ENCODE measurements at places on chromosomes 12 and 14.

DNA sequence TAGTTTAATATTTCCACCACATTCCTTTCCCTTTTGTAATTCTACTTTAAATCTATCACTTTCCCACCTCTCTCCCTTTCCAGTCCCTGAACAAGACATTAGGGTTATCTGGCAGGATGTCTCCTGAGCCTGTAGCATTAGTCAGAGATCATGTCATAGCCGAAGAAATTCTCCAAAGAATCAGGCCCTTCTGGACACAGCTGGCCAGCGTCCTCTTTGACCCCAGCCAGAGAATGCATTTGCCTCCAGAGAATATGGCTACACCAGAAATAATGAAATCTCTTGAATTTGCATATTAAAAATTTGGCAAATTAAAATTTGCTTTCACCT is 56.7 kb downstream of the NTF3 start:
- no peak for DNase-seq

GRCh38 chr14:102594514-102595175 is 2.2 kb downstream of the RCOR1 start:
- no peak for DNase-seq

- DNase-seq, result no peak
These were observed 47.7 kb upstream of the FAM181A start for GRCh38 chr14:93879362-93879983.

DNA sequence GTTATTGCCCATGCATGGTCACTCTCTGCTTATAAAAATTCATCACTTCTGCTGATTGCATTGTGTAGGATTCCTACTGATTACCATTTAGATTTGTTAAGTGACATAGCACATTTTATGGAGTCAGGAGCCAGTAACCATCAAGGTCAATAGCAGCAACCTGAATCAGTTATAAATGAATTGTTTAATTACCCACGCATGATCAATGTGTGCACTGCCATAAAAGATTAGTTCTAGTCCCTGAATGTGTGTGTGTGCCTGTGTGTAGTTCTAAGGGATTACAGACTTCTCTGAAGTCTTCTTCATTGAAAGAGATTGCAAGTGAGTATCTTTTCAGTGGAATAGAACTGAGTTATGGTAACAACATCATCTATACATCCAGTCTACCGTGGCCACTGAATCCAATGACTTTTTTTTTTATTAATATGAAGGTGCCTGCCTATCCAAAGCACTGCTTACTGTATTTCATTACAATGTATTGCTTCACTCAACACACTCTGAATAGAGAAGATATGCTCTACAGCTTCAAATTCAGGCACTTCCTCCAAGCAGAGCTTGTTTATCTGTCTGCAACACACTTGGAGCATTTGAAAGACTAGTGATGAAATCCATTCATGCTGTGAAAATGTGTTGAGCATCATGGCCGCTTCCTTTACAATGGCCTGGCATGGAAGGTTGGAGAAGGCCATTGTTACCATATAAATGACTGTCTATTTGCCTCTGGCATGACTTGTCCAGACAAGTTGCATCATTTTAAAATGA is 381.7 kb downstream of the DIO2 start:
- DNase-seq, result no peak

GRCh38 chr14:99472937-99473336 is 7.7 kb downstream of the SETD3 start:
- no peak for DNase-seq

DNA sequence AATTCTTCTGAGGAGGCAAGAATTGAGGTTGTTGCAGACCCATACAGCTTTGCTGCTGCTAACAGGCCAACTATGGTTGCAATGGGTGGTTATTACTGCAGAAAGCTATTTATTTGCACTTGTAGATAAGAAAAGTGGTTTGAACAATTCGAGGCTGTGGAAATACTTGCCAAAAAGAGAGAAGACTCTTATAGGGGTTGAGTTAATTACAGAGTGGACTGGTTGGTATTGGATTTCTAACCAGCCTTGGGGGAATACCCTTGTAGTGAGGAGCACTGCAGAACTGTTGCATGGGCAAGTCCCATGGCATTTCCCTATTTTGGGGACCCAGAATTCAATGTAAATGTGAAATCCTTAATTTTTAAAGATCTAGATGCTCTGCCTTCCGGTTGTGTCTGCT is 120.5 kb downstream of the KCNMB4 start:
- DNase-seq, result no peak

DNA sequence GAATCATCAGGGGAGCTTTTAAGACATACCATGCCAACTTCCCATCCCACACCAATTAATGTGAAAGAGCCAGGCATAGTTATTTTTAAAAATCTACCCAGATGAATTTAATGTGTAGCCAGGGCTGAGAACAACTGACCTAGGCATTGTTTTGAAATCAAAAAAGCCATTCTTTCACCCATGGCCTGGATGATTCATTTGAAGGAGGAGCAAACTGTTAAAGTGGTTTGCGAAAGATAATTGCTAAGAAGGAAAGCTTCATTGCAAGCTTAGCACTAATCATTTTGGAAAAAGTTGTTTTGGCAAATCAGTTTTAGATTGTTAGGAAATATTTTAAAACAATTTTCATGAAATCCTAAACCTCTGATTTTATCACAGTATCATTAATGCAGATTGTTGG is 2.1 kb upstream of the GTSF1 start:
- DNase-seq, result no peak

GRCh38 chr14:50083467-50084337 is 32.7 kb downstream of the VCPKMT start:
- no peak for DNase-seq

DNA sequence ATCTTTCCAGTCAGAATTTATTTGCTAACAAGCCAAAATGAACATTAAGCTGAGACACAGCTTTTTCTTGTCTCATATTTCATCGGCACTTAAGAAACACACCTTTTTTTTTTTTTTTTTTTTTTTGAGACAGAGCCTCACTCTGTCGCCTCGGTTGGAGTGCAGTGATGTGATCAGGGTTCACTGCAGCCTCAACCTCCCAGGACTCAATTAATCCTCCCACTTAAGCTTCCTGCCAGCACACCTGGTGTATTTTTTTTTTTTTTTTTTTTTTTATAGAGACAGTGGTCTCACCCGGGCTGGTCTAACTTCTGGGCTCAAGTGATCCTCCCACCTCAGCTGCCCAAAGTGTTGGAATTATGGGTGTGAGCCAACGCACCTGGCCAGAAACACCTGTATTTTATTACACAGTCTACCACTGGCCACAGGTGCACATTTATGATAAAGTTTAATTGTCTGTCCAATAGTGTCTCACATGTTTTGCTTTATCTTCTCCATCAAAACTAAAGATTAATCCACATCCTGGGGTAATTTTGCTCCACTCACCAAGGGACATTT is 62.7 kb downstream of the C2CD5 start:
- DNase-seq, result no peak

- DNase-seq, result no peak
These were observed 128.4 kb downstream of the RBM19 start for GRCh38 chr12:113837528-113838296.

DNA sequence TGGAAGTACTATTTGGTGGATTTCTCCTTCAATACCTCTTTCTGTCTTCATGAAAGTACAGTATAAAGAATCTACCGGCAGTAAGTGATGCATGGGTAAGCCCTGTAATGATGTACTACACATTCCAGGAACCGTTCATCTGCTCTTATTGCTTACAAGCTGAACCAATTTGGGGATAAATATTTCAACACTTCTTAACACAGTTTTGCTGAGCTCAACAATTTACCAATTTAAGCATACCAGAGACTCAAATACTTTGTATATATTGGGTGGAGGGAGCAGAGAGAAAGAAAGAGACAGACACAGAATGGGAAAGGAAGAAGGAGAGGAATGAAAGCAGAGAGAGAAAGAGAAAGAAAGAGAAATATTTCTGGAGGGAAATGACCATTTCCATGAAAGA is 821.1 kb upstream of the FLRT2 start:
- no peak for DNase-seq

- DNase-seq, result no peak
These were observed 181.4 kb upstream of the PWP1 start for GRCh38 chr12:107503887-107504885.

GRCh38 chr12:80946591-80946990 is 8.9 kb upstream of the LIN7A start:
- no peak for DNase-seq

DNA sequence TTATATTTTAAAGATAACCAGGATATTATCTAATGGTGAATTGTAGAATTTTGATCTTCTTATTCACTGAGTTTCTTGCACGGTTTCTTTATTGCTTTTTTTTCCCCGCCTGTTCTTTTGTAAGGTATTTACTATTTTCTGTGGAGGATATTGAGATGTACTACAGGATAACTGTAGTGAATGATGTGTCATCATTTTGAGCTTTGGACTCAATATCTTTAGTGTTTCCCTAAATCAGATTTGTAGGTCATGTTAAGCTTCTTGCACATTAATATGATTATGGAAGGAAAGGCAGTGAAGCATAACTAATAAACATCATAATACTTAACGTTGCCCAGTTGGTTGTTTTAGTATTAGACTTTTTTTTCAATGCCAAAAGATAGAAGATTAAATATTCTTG is 81.4 kb downstream of the FBXO33 start:
- no peak for DNase-seq

GRCh38 chr14:74867673-74868072 is 8.3 kb downstream of the PROX2 start:
- no peak for DNase-seq

DNA sequence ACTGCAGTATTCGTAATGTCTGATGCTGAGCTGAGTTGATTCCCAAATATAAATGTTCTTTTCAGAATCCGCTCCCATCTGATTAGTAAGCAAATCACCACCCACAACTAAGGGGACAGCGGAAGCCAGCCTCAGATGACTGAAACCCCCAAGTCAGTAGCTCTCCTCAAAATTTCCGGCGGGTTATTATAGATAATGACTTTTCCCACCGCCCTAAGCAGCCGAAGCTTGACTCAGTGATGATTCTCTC is 469 bp upstream of the LRFN5 start:
- no peak for DNase-seq

DNA sequence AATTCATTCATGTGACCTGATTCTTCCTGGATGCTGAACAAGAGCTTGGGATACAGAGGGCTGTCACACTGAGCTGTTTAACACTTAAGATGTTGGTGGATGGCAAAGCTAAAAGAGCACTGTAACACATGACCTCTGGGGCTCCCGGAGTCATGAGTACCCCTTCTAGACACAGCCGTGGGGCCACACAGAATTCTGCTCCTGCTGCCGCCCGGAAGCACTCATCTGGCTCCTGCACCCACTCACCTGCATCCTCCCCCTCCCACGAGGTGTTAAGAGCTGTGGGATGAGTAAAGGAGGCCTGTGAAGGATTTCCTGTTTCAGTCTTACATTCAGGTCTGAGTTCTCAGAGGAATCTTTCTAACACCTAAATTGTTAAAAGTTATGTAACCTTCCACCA is 78.0 kb upstream of the SSTR1 start:
- DNase-seq, result no peak

GRCh38 chr14:99816642-99817041 is 23.4 kb downstream of the EML1 start:
- no peak for DNase-seq

DNA sequence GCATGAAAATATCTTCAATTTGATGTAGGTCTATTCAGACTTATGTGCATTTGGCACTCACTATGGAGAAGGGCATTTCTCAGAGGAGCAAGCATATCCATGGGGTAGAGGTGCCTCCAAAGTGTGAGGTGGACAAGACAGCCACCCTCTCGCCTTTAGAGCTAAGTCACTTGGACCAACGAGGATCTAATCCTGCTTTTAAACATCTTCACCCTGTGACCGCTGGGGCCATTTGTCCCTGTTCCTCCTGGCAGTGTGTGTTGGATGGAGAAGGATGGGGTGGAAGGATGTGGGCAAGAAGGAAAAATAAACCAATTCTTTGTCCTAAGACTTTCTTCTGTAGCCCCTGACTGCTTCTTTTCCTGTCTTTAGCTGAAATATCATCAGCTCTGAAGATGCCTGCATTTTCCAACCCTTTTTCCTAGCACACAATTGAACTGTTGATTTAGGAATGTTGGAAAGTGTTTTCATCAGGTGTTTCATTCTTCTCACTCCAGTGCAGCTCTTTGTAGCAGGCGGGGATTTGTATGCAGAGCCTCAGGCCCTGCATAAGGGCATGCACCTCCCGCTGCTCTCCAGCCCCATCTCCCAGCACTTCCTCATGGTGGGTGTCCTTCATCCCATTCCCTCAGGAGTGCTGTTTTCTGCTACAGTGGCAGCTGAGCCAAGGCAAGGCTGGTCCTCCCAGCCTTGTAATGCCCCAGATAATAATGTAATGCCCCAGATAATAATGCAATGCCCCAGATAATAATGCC is 5.3 kb downstream of the FGF6 start:
- DNase-seq, result no peak

GRCh38 chr12:64733857-64734256 is 25.3 kb downstream of the GNS start:
- DNase-seq, result no peak

DNA sequence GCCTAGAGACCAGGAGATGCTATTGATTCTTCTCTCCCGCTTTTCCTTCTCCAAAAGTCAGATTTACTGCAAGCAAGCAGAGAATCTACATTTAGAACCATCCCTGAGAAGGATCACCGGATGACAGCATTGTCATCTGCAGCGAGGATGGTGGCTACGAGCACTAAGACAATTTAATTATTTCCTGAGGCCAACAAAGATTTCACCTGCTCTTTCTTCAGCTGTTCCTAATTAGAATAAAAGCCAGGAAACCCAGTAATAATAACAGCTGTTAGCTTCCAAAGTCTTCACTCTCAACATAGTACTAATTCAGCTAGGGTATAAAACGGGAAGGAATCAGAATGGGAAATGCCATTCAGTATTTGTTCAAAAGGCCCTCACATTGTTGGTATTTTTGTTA is 53.3 kb downstream of the TMTC1 start:
- DNase-seq, result no peak

DNA sequence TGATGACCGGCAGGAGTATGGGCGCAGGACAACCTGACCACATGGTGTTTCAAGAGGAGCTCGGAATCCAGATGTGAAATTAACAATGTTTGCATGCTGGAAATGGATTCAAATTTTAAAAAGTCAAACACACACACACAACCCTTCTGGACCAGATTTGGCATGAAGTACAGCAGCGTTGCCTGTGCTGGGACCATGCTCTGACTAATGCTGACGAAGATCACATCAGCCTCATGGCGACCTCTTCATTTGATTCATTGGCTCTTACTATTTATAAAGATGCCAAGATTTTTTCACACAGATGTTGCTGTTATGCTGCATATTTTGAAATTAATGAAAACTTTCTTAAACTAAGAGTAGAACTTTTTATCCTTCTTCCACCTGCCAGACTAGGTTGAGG is 926.6 kb upstream of the TMEM132C start:
- no peak for DNase-seq

- DNase-seq, result no peak
These were observed 26.5 kb downstream of the ZBTB42 start for GRCh38 chr14:104827177-104828055.

- DNase-seq, result no peak
These were observed 10.0 kb downstream of the STAC3 start for GRCh38 chr12:57240926-57241401.

DNA sequence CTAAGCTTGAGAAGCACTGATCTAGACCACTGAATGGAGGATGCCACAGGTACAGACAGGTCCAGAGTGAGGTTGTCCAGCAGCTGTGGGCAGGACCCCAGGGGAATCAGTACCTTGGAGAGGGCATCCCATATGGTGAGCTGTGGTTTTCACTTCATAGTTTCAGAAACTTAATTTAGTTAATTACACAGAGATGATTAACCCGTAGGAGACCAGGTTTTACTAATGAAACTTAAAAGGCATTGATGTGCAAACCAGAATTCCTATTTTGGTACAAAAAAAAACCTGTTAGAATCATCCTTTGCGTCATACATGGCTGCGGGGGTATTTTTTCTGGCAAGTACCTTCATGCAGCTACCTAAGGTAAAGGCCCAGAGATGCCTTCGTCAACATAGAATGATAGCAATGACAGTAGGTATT is 159.3 kb downstream of the DACT1 start:
- DNase-seq, result no peak

Data from stimulated activated CD4-positive, alpha-beta T cell treated with anti-CD3 and anti-CD28 coated beads, Interleukin-1b, Interleukin-23, amount 100 ng/mL, for 1 hour (primary cell).